Endodermal cell (in vitro differentiated cells): ENCODE measurements at places on chromosomes 13 and 19. TPM values are rescaled to one million over a fixed set of nuclear protein-coding genes. Genes with fewer than 3 reads are reported as not detected.
A peak's percentile ranks its signal among the peaks of the same experiment; 100 is the strongest.

GRCh38 chr13:21443171-21443570 lies 15.9 kb downstream of the ZDHHC20 start:
- no peak for DNase-seq

- no peak for DNase-seq
Observed at GRCh38 chr19:56642711-56643459, at the start of gene SMIM17. SMIM17 (plus strand) TSS chr19:56643159; CDS start chr19:56645668, 2,509 bp downstream.

GRCh38 chr19:45117167-45117594 lies 24.2 kb downstream of the PPP1R37 start:
- DNase-seq: peak; percentile 68

The CASP14 gene
- not detected in 3 replicates for total RNA-seq

DNA sequence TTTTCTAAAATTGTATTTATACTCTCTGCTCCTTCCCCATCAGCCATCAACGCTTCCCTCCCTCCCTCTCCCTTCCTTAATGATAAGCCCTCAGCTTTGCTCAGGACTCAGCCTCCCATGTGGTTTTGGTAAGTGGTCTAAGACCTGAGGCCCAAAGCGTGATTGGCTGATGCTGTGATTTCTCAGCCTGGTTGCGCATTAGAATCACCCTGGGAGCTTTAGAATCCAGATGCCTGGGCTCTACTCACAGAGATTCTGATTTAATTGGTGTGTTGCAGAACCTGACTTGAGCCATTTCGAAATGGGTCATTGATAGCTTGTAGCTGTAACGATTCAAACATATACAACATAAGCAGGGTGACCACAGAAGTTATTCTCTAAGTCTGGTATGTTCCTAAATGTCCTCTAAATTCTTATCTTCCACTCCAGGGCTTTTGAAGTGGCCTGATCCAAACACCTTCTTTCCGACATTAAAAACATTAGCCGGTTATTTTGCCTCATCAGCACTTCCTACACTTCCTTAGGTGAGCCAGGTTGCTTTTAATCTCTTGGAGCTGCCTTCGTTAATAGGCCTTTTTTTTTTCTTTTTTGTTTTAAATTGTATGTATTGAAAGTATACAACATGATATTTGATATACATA lies 60.6 kb downstream of the LRCH1 start:
- no peak for DNase-seq

DNA sequence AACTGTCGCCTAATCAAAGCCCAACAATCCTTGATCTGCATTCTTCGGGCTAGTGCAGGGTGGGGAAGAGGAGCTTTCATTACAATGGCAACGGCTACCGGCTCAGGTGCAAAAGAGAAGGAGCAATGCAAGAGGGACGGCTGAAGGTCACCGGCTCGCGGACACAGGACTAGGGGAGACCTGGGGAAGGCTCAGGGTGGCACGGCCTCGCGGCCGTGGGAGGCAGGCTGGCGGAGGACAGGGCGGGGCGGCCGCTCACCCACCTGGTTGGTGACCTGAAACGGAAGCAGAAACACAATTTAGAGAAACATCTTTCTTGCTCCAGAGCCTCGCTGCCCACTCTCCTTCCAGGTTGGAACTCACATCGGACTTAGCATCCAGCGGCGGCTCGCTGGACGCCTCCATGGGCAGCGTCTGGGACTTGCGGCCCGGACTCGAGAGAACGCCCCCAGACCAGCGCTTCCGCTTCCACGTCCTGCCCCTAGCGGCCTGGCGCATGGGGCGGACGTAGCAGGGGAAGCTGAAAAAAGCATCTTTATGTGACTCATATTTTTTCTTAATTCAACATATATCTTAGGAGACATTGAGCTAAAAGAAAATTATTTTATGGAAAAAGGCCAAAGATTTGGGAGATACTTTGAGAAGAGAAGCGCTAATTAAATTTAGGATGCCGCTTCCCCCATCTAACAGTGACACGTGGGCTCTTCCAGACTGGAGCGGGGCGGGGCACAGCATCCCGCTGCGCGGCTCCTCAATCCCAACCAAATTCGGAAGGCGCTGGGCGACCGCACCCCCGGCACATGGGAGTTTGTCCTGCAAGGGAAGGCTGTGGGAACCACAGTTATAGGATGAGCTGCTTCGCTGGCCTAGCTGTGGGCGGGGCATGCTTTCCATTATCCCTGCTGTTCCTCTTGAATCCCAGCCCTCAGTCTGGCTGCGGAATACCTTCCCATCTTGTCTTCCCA lies at the start of gene COMMD6:
COMMD6 (minus strand) TSS at position 441 of the 965 bp plus-strand sequence; CDS start at position 405, 36 bp downstream.
- peak; percentile 96 for DNase-seq
